ENCODE measurements at places on chromosomes 11 and 22. TPM values are rescaled to one million over a fixed set of nuclear protein-coding genes. Genes with fewer than 3 reads are reported as not detected.
A peak's percentile ranks its signal among the peaks of the same experiment; 100 is the strongest.

CHRNA10 gene
- total RNA-seq, result 1.7 TPM

KCNC1 gene
- not detected for total RNA-seq

GRCh38 chr11:12235947-12236743 is 125.8 kb downstream of the MICAL2 start:
- no peak for DNase-seq
- H3K36me3 ChIP-seq, result peaks cover 19% of the 10 kb centered on the region
- H3K4me3 ChIP-seq, result no peak overlapping the region

OR52H1 gene
- not detected for total RNA-seq

DNA sequence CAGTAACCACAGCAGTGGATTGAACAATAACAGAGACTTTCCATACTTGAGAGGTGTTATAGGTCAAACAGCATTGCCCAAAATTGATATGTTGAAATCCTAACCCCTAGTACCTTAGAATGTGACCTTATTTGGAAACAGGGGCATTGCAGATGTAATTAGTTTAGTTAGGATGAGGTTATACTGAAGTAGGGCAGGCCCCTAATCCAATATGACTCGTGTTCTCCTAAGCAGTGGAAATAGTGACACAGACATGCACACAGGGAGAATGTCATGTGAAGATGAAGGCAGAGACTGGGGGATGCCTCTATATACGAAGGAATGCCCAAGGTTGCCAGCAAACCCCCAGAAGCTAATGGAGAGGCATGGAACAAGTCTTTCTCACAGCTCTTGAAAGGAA is 270.5 kb downstream of the TENM4 start:
- no peak overlapping the region for H3K4me3 ChIP-seq
- no peaks in the 10 kb centered on the region for H3K36me3 ChIP-seq
- no peaks in the 10 kb centered on the region for H3K27me3 ChIP-seq
- H3K4me1 ChIP-seq, result peaks cover 17% of the 10 kb centered on the region
- H3K27ac ChIP-seq, result no peak overlapping the region

DNA sequence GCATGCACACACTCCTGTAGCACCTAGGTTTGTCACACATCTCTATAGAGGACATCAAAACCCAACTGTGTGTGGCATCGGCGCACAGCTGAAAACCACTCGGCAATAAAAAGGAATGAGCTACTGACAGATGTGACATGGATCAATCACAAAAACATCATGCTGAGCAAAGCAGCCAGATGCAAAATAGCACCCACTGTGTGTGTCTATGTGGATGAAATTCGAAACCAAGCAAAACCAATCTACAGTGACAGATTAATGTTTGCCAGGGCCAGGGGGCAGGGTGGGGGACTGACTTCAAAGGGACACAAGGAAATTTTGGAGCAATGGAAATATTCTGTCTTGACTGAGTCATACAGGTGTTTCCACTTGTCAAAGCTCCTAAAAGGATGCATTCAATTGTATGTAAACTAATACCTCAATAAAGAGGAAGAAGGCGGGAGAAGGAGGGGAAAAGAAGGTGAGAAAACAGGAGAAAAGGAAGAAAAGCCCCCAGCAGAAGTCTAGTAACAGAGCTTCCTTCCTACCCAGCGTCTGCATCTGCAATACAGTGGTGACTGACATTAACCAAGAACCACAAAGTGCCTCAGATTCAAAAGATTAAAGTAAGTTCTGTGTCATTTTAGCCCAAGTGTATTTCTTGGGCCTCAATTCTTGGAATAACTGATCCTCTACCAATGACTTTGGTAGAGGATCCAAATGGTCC is 49.8 kb downstream of the PACSIN2 start:
- H3K27ac ChIP-seq, result peak overlapping the region; percentile 73
- DNase-seq, result no peak
- no peak overlapping the region for H3K4me3 ChIP-seq
- H3K36me3 ChIP-seq, result no peaks in the 10 kb centered on the region
- H3K4me1 ChIP-seq, result peaks cover 82% of the 10 kb centered on the region

SYT7 gene
- 1.6 TPM for total RNA-seq

DNA sequence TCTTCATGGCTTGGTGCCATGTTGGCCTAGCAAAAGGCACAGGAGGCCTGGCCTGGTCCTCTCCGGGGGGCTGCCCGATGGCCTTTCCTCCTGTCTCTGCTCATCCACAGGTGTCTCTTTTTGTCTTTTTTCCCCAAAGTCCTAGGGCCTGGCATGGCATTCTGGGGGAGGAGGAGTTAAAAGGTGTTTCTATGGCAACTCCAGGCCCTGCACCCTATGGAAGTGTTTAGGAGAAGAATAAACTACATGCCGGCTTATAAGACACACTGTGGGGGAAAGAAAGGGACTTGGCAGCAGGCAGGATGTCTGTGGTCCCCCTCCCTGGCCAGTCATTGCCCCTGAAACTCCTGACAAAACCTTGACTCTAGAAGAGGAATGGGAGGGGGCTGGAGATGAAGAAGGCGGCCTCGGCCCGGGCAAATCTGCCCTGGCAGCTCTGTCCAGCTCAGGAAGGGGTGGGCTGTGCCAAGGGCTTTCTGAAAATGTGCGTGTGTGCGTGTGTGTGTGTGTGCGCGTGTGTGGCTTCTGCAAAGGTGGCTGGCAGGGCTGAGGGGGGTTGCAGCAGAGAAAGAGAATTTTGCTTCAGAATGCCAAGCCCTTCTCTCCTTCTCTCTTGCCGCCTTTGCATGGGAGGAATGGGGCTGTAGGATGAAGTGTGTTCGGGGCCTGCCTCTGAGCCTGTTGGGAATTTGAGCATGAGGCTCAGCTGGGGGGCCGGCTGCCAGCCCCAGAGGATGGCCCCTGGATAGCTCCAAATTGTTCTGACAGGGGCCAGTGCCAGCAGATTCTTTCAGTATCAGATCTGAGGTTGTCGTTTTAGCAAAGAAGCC is 3.2 kb downstream of the TIMP3 start:
- peak overlapping the region; percentile 96 for H3K4me3 ChIP-seq
- H3K27ac ChIP-seq, result peak overlapping the region; percentile 95
- H3K36me3 ChIP-seq, result no peaks in the 10 kb centered on the region
- H3K4me1 ChIP-seq, result peaks cover 79% of the 10 kb centered on the region
- no peaks in the 10 kb centered on the region for H3K27me3 ChIP-seq

All from esophagus muscularis mucosa (tissue), 4 donors.